ENCODE measurements at places on chromosomes 2 and 18.
A peak's percentile ranks its signal among the peaks of the same experiment; 100 is the strongest.

- DNase-seq: no peak
Observed at GRCh38 chr2:205745661-205746419, 63.5 kb downstream of the NRP2 start.

DNA sequence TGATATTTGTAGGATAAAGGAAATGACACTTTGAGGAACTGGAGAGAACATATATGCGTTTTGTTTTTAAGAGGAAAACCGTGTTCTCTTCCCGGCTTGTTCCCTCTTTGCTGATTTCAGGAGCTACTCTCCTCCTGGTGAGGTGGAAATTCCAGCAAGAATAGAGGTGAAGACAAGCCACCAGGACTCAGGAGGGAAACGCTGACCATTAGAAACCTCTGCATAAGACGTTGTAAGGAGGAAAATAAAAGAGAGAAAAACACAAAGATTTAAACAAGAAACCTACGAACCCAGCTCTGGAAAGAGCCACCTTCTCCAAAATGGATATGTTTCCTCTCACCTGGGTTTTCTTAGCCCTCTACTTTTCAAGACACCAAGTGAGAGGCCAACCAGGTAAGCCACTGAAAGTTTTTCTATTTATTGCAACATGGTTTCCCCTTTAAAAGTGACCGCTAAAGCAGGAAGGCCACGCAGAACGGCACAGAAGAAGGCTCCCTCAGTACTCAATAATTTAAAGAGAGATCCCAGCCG lies 735 bp downstream of the NRP2 start:
- no peak for DNase-seq

DNA sequence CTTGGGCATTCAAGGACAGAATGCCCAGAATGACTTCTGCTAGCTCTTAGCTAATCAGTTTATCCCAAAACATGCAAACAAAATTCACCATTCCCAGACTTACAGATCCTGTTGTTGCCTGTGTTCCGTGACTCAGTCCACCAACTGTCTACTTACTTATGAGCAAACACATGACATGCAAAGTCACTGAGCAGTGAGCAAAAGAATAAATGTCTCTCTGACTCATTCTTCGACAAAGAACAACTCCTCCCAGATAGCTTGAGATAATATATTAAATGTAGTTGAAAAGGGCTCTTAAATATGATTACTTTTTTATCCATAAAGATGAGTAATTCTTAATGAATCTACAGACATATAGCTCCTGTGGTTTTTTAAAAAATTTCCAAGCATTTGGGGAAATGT lies 9.0 kb upstream of the CREG2 start:
- no peak for DNase-seq

GRCh38 chr2:235564066-235564465 lies 70.2 kb downstream of the AGAP1 start:
- no peak for DNase-seq

GRCh38 chr2:108154366-108155061 lies 85.3 kb upstream of the SULT1C3 start:
- no peak for DNase-seq

- no peak for DNase-seq
Observed at GRCh38 chr2:215760557-215760956, 252.8 kb downstream of the MREG start.

GRCh38 chr2:121875585-121876185 lies 120.2 kb downstream of the TSN start:
- DNase-seq: no peak

DNA sequence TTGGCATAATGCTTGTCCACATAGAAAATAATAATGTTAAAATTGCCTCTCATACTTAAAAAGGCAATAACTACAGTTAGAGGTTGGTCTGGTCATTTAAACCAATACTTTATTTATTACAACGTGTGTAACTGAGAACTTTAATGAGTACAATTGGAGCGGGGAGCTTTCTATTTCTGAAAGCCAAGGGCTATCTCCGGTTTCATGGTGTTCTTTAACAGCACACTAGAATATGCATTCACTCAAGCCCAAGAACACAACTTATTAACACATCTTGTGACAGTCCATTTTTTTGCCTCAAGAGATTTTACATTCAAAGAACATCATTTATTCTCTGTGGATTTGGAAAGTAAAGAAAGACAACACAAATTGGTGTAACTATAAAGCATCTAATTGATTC lies 131.8 kb downstream of the KCNH7 start:
- no peak for DNase-seq

GRCh38 chr2:111673526-111673925 lies 210.5 kb downstream of the ANAPC1 start:
- no peak for DNase-seq

DNA sequence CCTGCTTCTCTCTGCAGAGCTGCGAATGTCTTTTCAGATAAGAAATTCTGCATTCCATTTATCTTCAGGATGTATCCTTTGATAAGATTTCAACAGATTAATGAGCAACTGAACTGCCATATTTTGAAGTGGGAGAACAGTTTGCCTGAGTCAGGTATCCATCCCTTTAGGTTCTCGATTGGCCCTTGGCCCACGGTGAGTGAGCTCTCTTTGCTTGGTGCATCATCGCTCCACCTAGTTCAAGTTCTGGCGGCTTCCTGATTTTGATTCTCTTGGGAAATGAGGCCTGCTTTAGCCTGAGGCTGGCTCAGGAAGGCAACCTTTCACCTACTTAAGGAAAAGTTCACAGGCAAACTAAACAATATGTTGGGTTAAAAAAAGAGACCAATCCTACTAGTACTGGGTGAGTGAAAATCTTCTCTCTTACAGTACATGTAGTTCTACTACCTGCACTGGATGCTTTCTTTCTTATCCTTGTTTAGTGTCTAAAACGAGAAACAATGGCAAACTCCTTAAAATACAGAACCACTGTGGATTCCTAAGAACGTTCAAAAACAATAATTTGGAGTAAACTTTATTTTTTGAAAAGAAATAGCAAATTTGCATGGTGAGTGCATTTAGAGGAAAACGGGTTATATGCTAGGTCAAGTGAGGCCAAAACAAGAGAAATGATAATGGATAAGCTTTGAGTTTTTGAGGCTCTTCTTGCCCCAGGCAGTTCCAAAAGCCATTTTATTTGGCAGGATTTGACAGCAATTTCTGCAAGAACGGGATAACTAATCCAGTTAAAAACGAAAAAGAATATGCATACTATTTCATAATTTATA lies 837 bp upstream of the ACSL3 start:
- DNase-seq: no peak

DNA sequence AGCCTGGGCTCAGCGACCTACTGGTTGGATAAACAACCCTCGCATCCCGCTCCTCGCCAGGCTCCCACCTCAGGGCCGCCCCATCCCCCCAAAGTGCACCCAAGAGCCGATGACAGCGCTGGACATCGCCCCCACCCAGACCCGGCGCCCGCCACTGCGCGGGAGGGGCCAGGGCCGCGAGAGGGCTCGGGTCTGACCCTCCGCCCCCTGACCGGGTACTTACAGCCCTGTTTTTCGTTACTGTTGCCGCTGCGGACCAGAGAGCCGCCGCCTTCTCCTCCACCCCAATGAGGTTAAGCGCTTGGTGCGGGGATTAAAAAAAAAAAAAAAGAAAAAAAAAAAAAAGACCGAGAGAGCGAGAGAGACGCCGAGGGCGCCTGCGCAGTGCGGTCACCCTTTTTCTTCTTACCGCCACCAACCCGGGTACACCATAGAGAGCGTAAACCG lies at the start of gene CLASP1:
TSS of gene CLASP1 (minus strand) at position 314 of the 447 bp plus-strand sequence. CDS start 43,567 bp downstream, outside the sequence.
- DNase-seq: no peak

GRCh38 chr2:130371723-130372054 lies 15.8 kb downstream of the PTPN18 start:
- no peak for DNase-seq

DNA sequence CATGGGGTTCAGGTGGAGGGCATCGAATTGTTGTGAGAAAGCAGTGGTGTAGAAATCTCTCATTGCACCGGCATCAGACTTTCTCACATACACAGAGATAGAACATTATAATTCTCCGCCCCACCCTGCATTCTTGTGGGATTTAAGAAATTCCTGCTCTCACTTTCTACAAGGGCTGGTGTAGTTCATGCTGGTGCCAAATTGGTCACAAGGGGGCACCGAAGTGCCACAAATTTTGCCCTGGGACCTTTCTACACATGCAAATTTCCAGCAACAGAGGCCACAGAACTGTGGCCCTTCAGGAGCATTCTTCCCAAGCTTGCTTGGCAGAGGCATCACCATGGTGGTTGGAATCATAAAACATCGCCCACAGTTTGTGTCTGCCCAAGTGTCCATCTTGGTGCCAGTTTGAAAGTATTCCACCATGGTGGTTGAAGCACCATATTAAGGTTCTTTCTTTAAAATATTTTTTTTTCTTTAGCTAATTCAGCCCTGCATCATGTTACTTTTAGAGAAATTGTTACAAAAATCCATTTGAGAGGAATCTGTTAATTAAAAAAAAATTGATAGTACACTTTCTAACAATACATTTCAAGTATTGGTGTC lies 521.2 kb upstream of the FANCL start:
- DNase-seq: peak; percentile 7

DNA sequence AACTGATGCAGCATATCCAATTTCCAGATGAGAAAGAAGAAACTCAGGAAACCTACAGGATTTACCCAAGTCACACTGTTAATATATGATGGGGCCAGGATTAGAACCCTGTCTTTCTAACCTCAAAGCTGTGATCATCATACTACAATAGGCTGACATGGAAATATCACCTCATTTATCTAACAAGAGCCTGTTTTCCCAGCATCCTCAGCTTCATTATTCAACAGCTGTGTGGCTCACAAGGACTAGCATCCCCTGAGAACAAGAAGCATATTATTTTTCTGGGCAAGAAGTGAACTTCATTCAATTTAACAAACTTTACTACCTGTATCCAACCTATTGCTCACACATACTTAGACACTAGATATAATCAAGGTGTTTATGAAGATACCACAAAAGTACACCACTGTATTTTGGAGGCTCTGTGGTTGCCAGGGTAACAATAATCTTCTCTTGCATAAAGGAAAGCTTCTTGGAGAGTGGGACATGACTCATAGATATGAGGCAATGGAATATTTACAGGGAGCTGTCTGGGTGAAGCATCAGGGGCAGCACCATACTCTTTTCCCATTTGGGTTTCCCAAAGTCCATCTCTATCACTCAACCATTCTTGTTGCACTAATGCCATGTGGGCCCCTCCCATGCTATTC lies 218.2 kb downstream of the RAD51AP2 start:
- DNase-seq: no peak

DNA sequence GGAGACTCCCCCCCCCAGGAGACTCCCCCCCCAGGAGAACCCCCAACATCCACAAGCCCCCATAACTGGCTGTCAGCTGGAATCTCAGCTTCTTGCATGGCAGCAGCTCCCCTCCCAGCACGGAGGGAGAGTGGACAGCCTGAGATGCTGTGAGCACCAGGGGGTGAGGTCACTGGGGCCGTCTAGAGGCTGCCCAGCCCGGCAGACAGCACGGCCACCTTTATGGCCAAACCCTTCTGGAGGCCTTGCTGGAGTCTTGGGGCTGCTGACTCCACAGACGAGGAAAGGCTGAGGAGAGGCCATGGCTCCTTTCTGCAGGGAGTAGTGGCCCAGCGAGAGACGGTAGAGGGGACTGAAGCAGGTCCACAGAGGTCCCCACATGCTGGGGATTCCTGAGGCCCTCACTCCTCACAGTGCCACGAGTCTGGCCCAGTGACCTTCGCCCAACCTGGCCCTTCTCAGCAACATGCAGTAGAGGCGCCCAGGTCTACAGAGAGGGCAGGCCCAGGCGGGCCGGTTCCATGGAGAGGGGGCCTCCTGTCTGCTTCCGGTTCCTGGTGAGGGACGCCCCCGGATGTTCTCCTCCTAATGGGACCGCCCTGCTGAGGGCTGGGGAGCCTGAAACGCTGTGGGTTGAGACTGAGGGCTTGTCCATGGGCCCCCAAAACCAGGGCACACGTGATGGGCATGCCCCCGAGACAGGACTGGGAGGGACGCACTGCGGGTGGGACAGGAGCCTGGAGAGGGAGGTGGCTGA lies 122.6 kb upstream of the CTDP1 start:
- no peak for DNase-seq

DNA sequence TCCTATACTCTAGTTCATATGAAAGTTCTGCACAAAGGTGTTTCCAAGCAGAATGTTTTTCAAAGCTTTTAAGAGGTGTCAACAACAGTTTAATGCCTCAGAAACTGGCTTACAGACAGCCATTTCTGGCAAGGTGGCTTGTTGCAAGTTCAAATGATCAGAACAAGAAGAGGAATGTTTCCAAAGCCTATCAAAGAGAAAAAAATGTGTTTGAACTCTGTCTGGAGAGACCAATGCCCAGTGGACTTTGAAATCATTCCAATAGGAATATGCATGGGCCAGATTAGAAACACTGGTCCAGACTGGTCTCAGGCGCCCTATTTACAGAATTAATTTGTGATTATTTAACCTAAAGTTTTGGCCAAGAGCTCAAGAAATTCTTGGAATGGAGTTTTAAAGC lies 106.2 kb downstream of the CPS1 start:
- DNase-seq: no peak

DNA sequence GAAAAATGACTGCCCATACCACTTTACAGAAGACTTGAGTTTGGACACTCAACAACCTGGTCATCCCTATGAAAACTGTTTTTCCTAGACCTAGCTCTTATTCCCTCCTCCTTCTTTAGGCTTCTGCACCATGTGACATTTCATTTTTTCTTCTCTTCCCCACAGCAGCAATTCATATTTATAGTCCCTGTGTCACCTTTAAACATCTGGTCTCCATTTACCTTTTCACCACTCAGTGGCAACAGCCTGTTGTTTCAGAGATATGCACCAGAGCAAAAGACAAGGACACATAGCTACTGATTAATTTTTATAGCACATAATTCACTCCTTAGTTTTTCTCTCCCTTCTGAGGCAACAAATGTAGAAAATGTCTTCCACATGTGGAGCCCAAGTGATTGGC lies 118.7 kb downstream of the RIT2 start:
- DNase-seq: no peak

GRCh38 chr2:10817413-10817812 lies 4.8 kb upstream of the PDIA6 start:
- no peak for DNase-seq

- no peak for DNase-seq
Observed at GRCh38 chr18:44896846-44897245, 216.2 kb downstream of the SETBP1 start.

- DNase-seq: no peak
Observed at GRCh38 chr18:61891894-61892293, 913 bp downstream of the RNF152 start.

GRCh38 chr18:3170441-3171161 lies 49.2 kb downstream of the MYOM1 start:
- no peak for DNase-seq

- no peak for DNase-seq
Observed at GRCh38 chr2:225156853-225157451, 114.7 kb upstream of the DOCK10 start.

DNA sequence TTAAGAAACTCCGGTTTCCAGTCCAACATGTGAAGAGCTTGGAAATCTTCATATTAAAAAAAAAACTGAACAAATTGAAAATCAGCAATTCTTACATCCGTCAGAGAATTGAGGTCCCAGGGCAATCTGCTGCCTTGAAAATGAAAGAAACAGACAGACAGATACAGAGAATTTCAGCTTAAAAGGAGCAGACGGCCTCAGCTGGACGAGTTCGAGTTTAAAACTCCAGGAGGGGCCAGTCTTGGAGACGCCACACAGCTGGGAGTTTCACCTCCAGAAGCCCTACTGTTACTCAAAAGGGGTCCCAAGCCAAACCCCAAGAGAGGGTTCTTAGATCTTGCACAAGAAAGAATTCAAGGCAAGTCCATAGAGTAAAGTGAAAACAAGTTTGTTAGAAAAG lies 226.5 kb upstream of the ARL4C start:
- DNase-seq: no peak

All from stimulated activated naive CD8-positive, alpha-beta T cell treated with anti-CD3 and anti-CD28 coated beads, Interleukin-15, amount 100 ng/mL, for 72 hours (primary cell).